ENCODE measurements at places on chromosomes 11 and 22. TPM values are rescaled to one million over a fixed set of nuclear protein-coding genes. Genes with fewer than 3 reads are reported as not detected.

Gene ARHGAP8
- 0.17 TPM for total RNA-seq

Gene RAG1
- 0.14 TPM for total RNA-seq

Gene OR51B2
- not detected for total RNA-seq

Gene THRSP
- total RNA-seq = not detected

Gene TMPRSS4
- not detected for total RNA-seq

Gene UPK3A
- total RNA-seq = 10.5 TPM

Gene CNGA4
- not detected for total RNA-seq

Gene ANKK1
- total RNA-seq = not detected

Gene OR8B4
- total RNA-seq = not detected

Gene MTA2
- total RNA-seq = 58.1 TPM

Gene CCDC73
- 0.11 TPM for total RNA-seq

Gene LDHAL6A
- not detected for total RNA-seq

Gene MUC2
- total RNA-seq = not detected
